ENCODE measurements at places on chromosomes 1 and 21. TPM values are rescaled to one million over a fixed set of nuclear protein-coding genes. Genes with fewer than 3 reads are reported as not detected.

GRCh38 chr1:209302779-209303568 lies 280.5 kb upstream of the CAMK1G start:
- DNase-seq = no peak

GRCh38 chr1:10471411-10472219 lies 714 bp downstream of the DFFA start:
- peak; percentile 24 for DNase-seq

DNA sequence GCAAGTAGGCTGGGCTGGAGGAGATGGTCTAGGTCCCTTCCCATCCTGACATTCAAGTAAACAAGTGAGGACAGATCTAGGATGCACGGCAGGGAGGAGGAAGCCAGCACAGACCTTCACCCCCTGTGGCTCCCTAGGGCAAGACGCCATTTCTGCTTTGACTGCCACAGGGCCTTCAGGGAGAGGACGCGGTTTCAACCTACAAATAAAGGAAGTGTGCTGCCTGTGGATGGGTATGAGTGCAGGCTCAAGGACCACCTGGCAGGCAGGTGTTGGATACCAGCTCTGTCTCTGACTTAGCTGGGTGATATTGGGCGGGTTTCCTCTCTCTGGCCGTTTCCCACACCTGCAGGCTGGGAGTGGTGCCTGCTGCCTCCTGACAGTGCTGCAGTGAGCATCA lies 16.2 kb downstream of the SLC2A1 start:
- no peak for DNase-seq

GRCh38 chr1:210792250-210793102 lies 341.5 kb downstream of the KCNH1 start:
- peak; percentile 81 for DNase-seq

DNA sequence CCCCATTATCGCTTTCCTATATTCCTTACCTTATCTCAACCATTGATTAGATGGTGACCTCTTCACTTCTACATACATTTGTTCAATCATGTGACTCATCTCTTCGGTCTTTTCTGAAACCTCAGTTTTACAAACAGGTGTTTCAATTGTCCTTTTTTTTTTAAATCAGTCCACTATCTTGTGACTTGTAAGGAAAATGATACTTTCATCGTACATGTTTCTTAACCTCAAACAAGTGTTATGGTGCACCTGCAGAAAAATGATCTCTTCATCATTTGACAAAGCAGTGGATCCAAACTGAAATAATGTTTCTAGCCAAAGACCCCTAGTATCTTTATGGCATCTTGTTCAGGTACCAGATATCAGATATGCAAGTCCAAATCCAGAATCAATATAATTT lies 1157.2 kb downstream of the MRPL39 start:
- no peak for DNase-seq

DNA sequence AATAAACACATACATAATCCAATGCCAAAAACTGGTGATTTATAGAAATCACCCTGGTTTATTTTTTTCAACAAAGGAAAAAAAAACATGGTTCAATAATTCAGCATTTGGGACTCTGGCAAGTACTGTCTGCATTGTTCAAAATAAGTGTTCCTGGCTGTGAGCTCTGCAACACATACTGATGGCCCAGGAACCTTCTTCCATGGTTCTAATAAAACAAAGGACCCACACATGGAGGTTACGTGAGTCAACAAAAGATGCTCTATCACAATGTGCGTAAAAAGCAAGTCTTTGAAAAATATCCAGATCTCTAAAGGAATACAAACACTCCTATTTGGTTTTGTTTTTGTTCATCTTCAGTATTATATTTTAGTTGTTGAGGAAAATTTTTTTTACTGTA lies 37.9 kb upstream of the C1orf198 start:
- DNase-seq = no peak

DNA sequence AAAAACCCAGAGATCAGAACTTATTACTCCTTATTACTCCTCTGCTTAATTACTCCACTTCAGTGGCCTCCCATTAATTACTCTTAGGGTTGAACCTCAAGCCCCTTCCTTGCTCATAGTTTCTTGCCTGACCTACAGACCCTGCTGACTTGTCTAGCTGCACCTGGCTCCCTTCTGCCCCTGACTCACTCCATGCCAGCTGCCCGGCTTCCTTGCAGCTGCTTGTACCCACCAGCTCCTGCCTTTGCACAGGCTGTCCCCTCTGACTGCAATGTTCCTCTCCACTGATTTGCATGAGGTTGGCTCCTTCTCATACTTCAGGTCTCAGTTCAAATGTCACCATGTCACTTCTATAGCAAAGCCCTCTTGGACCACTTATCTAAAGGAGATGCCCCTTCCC lies 1.9 kb upstream of the PTPRU start:
- no peak for DNase-seq

DNA sequence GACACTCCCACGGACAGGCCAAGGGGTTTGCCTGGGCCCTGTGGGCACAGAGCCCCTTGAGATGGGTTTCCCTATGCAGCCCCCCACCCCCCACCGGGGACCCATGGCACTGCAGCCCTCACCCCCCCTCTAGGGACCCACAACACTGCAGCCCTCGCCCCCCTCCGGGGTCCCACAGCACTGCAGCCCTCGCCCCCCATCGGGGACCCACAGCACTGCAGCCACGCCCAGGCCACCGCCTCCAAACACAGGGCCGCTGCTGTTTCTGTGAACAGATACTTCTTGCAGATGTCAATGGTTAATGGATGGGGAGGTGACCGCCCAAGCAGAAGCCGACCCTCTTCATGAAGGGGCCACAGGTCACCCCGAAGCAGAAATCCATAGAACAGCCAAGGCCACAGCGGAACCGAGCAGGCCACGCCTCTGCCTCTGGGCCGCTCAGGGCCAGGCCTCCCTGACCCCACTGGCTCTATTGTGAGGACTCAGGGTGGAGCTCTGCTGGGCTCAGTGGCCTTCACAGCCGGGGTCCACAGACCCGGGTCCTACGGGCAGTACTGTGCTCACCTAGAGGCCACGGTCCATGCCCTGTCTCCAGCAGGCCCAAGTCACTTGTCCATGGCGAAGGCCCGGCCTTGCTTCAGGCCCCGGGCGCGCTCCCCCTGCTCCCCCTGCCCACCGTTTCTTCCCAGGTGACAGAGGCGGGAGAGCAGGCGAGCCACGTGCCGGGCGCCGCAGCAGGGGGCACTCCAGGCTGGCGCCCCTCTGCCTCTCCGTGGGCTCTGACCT lies 4.1 kb upstream of the POFUT2 start:
- no peak for DNase-seq

DNA sequence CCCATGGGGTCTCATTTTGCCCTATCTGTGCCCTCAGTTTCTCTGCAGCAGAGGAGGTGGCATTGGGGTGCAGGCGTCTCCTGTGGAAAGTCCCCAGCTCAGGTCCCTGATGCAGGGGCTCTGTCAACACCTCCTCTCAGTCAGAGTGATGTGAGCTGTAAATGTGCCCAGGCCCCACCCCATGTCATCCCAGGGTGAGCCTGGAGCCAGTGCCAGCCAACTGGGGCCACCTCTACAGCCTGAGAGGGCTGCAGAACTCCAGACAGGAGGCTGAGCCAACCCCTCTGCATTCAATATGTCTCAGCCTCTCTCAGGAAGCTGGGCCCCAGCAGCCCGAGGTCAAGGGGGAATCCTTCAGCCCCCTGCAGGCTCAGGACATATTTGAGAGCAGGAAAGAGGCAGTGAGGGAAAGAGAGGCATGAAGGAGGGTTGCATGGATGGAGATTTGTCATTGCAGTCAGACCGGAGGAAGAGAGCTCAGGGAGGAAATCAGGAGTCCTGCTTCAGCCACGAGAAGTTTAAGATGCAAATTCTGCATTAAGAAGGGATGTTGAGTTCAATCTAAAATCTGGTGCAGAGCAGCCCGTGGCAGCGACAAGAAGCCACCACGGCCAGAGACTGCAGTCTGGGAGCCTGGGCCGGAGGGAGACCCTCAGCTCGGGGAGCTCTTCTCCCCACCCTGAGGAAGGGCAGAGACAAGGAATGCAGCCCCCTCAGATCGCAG lies 288.2 kb upstream of the VAMP3 start:
- DNase-seq = no peak

DNA sequence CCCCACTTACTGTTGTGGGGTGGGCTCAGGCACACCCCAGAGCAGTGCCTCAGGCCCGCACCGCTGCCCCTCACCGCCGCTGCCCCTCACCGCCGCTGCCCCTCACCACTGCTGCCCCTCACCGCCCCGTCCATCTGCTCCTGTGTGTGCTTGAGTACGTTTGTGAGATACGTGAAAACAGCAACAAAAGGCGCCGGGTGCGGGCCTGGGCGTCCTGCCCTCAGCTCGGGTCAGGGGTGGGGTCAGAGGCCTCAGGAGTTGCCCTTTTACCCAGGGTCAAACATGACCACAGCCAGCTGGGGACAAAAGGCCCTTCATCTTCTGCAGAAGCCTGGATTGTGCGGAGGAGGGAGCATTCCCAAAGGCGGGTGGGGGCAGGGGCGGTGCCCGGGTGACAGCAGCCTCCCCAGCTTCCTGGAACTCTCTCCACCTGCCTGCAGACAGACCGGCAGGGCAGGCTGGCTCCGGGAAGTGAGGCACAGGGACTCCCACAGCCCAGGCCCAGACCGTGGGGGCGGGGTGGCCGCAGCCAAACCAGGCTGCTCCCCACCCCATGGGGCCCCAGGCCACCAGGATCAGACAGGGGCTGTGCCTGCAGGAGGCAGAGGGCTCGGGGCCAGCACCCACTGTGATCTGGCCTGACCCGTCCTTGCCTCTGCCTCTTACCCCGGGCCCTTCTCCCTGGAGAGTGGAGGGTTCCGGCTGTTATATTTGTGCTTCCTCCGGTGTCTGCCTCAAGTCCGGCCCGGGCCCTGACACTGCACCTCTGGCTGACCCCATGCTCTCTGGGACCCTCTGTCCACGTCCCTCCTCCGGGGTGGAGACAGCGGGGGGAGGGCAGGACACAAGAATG lies 2.3 kb upstream of the VWA1 start:
- DNase-seq = no peak

DNA sequence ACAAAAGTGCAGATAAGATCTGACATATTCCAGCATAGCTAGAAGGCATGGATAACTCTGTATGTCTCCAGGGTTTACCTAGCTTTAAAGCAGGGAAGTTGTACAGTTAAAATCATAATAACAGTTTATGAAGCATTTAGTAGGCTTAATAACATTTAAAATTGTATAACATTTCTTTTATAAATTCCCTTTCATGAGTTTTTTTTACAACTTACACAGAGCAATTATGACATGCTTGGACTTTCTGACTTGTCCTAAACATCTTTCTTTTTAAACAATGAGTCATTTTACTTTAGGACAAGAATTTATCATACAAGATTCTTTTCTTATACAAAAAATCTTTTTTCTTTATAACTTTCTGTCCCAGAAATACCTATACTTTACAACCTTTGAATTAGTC lies 408.5 kb upstream of the NEGR1 start:
- DNase-seq = no peak

DNA sequence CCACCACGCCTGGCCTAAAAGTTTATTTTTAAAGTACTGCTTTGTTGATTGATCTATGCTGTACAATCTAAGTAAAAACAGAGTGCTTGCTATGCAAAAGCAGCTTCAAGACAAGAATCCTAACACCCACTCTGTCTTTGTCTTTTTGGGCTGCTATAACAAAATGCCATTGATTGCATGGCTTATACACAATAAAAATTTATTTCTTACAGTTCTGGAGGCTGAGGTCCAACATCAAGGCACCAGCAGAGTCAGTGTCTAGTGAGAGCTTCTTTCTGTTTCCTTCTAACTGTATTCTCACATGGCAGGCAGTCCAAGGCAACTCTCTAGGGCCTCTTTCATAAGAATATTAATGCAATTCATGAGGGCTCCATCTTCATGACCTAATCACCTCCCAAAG lies 63.6 kb upstream of the GJA5 start:
- no peak for DNase-seq

DNA sequence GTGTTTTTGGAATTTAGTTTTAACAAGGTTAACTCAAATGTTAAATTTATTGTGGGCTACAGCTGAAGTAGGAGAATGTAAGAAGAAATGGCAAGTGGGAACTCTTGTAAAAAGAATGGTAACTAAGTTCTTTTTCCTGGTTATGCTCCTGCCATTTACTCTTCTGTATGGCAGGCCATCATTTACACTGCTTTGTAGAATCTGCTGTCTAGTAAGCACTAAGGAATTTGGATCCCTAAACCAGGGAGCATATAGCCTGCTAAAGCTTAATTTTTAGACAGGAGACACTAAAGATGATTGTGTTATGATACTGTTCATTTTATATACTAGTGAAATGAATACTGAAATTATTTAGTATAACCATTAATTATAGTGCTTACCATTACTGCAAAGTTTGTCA lies 85.3 kb downstream of the CAMTA1 start:
- DNase-seq = peak; percentile 41

GRCh38 chr1:45892068-45892785 lies 88.8 kb downstream of the MAST2 start:
- peak; percentile 90 for DNase-seq

- DNase-seq = no peak
These were observed 21.1 kb downstream of the KCNN3 start for GRCh38 chr1:154848983-154849382.

DNA sequence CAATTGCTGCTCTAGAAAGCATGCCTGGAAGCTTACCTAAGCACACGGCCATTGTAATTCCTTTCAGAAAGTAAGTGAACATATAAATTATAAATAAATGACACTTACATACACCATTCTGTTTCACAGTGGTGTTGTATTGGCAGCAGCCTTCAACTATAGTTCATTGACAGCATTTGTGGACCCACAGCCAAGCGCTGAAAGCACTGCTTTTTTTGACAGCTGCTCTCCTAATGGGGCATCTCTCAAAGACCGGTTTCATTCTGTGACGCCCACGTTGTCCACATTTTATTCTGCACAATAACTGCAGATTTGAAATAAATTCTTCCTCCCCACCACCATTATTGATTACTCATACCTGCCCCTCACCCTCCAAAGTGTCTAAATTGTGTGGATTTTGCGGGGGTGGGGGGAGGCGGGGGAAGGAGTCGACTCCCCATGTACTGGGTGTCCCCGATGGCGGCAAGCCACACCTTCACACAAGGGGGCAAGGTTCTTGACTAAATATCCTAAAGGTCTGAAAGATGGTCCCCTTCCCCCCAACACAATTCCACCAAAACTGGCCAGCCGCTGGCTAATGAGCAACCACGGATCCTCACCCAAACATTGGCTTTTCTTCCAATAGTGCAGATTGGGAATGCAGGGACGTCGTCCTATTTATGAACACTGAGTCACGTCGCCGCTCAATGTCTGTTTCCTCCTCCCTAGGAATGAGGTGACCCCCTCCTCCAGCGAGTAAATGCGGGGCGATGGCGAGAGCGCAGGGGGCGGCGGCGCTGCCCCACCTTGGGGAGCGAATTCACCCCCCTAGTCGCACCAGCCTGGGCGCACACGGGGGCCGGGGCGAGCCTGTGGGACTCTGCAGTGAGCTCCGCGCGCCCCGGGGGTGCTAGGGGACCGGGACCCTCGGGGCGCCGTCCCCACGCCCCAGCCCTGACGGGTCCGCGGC lies 960 bp downstream of the RCAN1 start:
- no peak for DNase-seq

GRCh38 chr1:59046134-59046533 lies 250.8 kb upstream of the FGGY start:
- DNase-seq = peak; percentile 60

- no peak for DNase-seq
These were observed 11.8 kb downstream of the LMX1A start for GRCh38 chr1:165344736-165345135.

The DARS2 gene
- 20.4 TPM for total RNA-seq

The KLHDC9 gene
- total RNA-seq = 2.1 TPM

The KCNT2 gene
- 1.0 TPM for total RNA-seq

The OR2L3 gene
- not detected for total RNA-seq

The BRDT gene
- total RNA-seq = not detected

The S100A2 gene
- 11.5 TPM for total RNA-seq
